ENCODE measurements at places on chromosomes 4 and X.

GRCh38 chr4:163744861-163745260 is 250.4 kb downstream of the TMA16 start:
- H3K4me1 ChIP-seq, result no peaks in the 10 kb centered on the region
- H3K36me3 ChIP-seq, result no peaks in the 10 kb centered on the region
- no peak for DNase-seq
- H3K4me3 ChIP-seq, result no peak overlapping the region
- H3K27me3 ChIP-seq, result no peaks in the 10 kb centered on the region

DNA sequence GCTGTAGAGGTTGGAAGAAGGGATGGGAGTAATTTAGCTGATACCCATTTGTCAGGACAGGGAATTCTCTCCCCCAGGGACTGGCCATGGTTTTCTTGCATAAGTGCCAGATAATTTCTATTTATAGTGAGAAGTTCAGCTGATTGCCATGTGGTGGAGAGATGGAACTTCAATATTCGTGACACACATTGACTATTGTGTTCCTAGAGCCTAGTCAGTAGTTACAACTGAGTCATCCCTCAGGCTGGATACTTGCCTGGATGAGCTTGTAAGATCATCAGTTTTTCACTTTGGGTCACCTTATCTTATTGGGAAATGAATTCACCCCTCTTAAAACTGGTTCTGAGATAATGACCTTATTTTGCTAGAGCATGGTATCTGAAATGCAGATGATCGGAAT is 32.2 kb downstream of the CFAP299 start:
- no peak for DNase-seq
- H3K4me1 ChIP-seq, result peaks cover 2% of the 10 kb centered on the region
- no peak overlapping the region for H3K27ac ChIP-seq
- H3K36me3 ChIP-seq, result no peaks in the 10 kb centered on the region
- H3K27me3 ChIP-seq, result peaks cover 1% of the 10 kb centered on the region
- H3K4me3 ChIP-seq, result no peak overlapping the region

GRCh38 chrX:109943740-109944092 is 59.2 kb upstream of the TMEM164 start:
- H3K27me3 ChIP-seq, result no peaks in the 10 kb centered on the region
- DNase-seq, result no peak
- no peaks in the 10 kb centered on the region for H3K4me1 ChIP-seq
- no peaks in the 10 kb centered on the region for H3K36me3 ChIP-seq
- H3K4me3 ChIP-seq, result no peak overlapping the region

DNA sequence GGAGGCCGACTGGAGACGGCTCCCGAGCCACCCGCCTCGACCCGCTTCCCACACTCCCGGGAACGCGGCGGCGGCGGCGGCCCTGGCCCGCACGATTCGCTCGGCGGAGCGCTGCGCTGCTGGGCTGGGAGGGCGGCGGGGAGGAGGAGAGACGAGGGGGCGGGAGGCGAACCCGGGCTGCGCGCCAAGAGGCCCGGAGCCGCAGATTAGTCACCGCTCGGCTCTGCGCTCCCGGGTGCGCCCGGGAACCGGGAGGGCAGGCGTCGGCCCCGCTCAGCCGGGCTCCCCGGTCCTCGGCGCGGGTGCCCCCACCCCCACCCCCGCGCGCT is 11.2 kb upstream of the BCOR start:
- H3K4me1 ChIP-seq, result peaks cover 20% of the 10 kb centered on the region
- peaks cover 10% of the 10 kb centered on the region for H3K27me3 ChIP-seq
- DNase-seq, result peak; percentile 38
- H3K4me3 ChIP-seq, result no peak overlapping the region

DNA sequence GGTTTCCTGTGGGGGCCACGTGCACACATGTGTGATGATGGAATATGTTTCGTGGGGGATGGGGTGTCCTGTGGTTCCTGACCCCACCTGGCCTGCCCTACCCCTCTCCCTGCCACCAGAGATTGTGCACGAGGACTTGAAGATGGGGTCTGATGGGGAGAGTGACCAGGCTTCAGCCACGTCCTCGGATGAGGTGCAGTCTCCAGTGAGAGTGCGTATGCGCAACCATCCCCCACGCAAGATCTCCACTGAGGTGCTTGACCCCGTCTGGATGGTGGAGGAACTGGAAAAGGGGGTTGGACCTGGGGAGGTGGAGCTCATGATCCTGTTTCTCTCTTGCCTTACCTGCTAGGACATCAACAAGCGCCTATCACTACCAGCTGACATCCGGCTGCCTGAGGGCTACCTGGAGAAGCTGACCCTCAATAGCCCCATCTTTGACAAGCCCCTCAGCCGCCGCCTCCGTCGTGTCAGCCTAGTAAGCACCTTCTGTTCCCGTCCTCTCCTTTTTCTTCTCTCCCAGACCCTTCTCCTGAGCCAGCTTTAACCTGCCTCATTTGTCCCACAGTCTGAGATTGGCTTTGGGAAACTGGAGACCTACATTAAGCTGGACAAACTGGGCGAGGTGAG is 5.9 kb downstream of the CDK16 start:
- H3K4me1 ChIP-seq, result peaks cover 24% of the 10 kb centered on the region

GRCh38 chrX:111511477-111511876 is at the start of gene SERTM2:
Gene SERTM2, plus strand, starts transcription at chrX:111511645. Its CDS starts 7,213 bp downstream, at chrX:111518858.
- H3K27ac ChIP-seq, result no peak within 1 kb of the TSS
- H3K4me3 ChIP-seq, result no peak within 1 kb of the TSS
- no peaks in the 10 kb centered on the region for H3K4me1 ChIP-seq
- H3K36me3 ChIP-seq, result no peaks in the 10 kb centered on the region

DNA sequence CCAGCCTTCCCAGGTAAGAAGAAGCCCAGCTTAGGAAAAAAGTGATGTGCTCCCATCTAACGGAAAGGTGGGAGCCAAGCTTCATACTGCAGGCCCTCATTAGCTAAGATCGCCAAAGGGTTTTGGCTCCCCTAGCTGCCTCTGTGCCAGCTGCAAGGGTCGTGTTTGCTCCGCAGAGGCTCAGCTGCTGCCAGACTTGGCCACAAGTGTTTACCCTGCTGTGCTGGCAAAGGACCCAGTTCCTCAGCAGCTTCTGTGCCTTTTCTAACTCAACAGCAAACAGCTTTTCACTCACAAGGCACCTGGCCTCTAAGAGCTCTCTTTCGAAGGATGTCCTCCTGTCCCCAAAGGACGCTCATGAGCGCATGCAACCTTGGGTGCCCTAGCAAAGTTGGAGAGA is 12.2 kb upstream of the VMA21 start:
- no peak overlapping the region for H3K4me3 ChIP-seq
- peaks cover 6% of the 10 kb centered on the region for H3K4me1 ChIP-seq
- no peak overlapping the region for H3K27ac ChIP-seq

DNA sequence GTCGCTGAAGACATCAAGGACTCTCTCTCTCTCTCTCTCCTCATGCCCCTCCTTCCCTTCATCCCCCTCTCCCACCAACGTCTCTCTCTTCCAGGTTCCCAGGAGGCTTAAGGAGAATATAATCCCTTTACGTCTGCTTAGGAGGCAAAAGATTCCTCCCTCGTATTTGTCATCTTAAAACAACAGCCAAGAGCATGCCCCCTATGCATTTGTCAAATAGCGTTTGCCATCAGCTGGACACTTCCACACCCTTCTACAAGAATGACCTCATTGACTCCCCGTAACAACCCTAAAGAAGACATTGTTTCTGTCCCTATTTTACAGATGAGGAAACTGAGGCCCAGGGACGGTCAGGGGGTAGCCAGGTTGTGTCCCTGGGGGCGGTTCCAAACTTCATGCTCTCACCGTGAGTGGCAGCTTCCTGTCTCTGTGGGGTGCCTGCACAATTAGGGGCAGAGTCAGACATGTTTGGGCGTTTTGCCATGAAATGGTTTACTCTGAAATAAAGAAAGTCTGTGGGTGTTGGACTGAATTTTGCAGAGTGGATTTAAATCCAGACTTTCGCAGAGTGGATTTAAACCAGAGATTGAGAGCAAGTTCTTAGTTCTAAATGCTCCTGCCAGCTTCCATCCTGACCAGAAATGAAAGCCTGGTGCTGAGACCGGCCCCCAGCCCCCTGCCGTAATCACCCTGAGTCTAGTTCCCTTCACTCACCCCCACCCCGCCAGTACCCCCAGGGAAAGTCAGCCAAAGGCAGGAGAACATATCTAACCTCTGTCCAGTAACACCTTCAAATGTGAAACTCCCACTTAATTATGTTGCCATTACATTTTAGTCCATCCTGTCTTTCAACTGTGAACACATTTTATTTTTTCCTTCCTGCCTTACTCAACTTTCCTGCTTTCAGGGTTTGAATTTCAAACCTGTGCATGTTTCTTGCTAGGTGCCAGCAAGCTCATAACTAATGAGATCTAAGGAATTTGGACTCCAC is 44.3 kb upstream of the TBL1X start:
- no peak overlapping the region for H3K4me3 ChIP-seq
- peaks cover 10% of the 10 kb centered on the region for H3K4me1 ChIP-seq
- no peaks in the 10 kb centered on the region for H3K36me3 ChIP-seq
- DNase-seq, result no peak
- H3K27ac ChIP-seq, result peak overlapping the region; percentile 57

- H3K4me3 ChIP-seq, result no peak overlapping the region
- no peaks in the 10 kb centered on the region for H3K36me3 ChIP-seq
- no peak for DNase-seq
Measured at GRCh38 chrX:12917753-12918152, 11.3 kb downstream of the TLR8 start.

GRCh38 chr4:157509341-157509740 is 288.8 kb downstream of the GRIA2 start:
- H3K27ac ChIP-seq, result no peak overlapping the region
- no peak overlapping the region for H3K4me3 ChIP-seq
- no peak for DNase-seq
- no peaks in the 10 kb centered on the region for H3K36me3 ChIP-seq

DNA sequence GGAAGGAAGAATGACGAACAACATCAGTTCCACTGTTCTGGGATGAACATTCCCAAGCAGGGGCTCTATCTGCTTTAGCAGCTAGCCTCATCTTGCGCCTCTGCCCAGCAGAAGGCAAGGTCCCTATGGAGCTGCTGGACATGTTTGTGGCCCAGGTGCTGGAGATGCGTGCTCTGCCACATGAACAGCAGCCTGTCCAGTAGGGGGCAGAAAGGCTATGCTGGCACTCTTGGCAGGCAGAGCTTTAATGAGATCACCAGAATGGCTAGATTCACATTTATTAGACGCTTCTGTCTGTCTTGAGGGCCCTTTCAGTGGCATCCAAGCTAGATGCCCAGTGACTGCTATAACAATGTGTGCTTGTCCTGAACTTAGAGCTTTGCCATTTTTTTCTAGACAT is 1826.0 kb downstream of the STIM2 start:
- H3K36me3 ChIP-seq, result no peaks in the 10 kb centered on the region
- H3K27me3 ChIP-seq, result no peaks in the 10 kb centered on the region
- no peak overlapping the region for H3K4me3 ChIP-seq
- H3K27ac ChIP-seq, result no peak overlapping the region
- DNase-seq, result no peak

GRCh38 chr4:88841635-88842034 is 144.0 kb upstream of the NAP1L5 start:
- no peak overlapping the region for H3K27ac ChIP-seq
- H3K36me3 ChIP-seq, result no peaks in the 10 kb centered on the region
- no peak for DNase-seq
- H3K4me3 ChIP-seq, result no peak overlapping the region
- H3K4me1 ChIP-seq, result no peaks in the 10 kb centered on the region

GRCh38 chr4:102469806-102470205 is 31.4 kb upstream of the NFKB1 start:
- H3K27me3 ChIP-seq, result no peaks in the 10 kb centered on the region
- H3K27ac ChIP-seq, result no peak overlapping the region
- peaks cover 33% of the 10 kb centered on the region for H3K4me1 ChIP-seq

GRCh38 chr4:118173126-118173525 is 138.8 kb downstream of the NDST3 start:
- no peak for DNase-seq
- H3K4me3 ChIP-seq, result no peak overlapping the region
- no peak overlapping the region for H3K27ac ChIP-seq
- peaks cover 3% of the 10 kb centered on the region for H3K27me3 ChIP-seq
- H3K4me1 ChIP-seq, result peaks cover 24% of the 10 kb centered on the region

DNA sequence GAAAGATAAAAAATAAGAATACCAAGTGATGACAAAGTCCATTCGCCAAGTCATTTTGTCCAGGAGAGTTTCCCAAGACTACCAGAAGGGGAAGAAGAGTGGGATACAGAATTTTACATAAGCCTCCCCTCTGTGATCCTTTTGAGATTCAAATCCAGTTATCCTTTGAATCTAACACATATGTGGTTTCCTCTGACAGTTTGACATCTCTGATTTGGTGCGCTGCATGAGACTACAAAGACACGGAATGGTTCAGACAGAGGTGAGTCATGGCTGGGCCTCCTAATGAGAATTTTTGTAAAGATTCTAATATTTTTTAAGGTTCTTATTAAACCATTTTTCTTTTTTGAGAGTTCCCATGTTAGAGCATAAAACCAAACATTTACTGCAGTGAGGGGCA is 38.3 kb downstream of the SLC10A6 start:
- no peak for DNase-seq
- no peak overlapping the region for H3K4me3 ChIP-seq
- H3K27me3 ChIP-seq, result no peaks in the 10 kb centered on the region
- H3K36me3 ChIP-seq, result no peaks in the 10 kb centered on the region
- no peaks in the 10 kb centered on the region for H3K4me1 ChIP-seq

GRCh38 chr4:171765514-171765913 is 47.7 kb upstream of the GALNTL6 start:
- no peak overlapping the region for H3K27ac ChIP-seq
- H3K36me3 ChIP-seq, result no peaks in the 10 kb centered on the region
- H3K4me3 ChIP-seq, result no peak overlapping the region
- H3K27me3 ChIP-seq, result no peaks in the 10 kb centered on the region
- no peaks in the 10 kb centered on the region for H3K4me1 ChIP-seq

DNA sequence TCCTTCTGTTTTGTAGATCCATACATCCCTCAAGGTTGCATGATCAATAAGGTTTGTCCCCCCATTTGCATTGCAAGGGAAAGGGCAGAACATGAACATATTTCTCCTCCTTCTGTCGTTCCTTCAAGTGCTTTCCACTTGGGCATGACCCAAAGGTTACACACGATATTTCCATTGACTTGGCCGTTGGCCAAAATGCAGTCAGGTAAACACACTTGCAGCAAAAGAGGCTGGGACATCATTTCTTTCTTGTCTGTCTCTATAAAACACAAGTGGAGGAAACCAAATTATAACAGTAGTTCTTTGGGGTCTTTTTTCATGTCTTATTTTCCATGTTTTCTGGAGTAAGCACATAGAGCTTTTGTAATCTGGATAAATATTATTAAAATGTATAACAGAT is 156.1 kb downstream of the FRAS1 start:
- H3K4me1 ChIP-seq, result no peaks in the 10 kb centered on the region
- H3K27me3 ChIP-seq, result peaks cover 4% of the 10 kb centered on the region
- no peak for DNase-seq
- H3K4me3 ChIP-seq, result no peak overlapping the region
- no peak overlapping the region for H3K27ac ChIP-seq

DNA sequence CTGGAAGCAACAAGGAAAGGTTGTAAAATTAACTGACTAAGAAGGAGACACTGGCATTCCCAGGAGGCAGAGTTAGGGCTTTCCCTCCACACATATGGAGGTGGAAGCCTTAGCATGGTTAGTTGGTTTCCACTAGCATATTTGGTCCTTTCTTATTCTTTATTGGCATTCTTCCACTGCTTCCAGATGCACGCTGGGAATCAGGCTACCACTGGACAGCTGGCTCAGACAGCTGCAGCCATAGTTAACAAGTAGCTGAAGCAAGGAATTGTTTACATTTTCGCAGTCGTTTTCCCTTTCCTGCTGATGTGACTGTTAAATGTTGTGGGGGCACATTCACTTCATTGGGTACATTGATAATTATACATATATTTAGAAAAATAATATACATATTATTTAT is 169.2 kb downstream of the GRIA2 start:
- no peaks in the 10 kb centered on the region for H3K4me1 ChIP-seq
- H3K4me3 ChIP-seq, result no peak overlapping the region
- no peak overlapping the region for H3K27ac ChIP-seq
- no peaks in the 10 kb centered on the region for H3K36me3 ChIP-seq
- no peaks in the 10 kb centered on the region for H3K27me3 ChIP-seq
